ENCODE measurements at places on chromosomes 16 and 17.

GRCh38 chr17:9844153-9844552, 18.4 kb downstream of the GLP2R start:
- no peak for DNase-seq

DNA sequence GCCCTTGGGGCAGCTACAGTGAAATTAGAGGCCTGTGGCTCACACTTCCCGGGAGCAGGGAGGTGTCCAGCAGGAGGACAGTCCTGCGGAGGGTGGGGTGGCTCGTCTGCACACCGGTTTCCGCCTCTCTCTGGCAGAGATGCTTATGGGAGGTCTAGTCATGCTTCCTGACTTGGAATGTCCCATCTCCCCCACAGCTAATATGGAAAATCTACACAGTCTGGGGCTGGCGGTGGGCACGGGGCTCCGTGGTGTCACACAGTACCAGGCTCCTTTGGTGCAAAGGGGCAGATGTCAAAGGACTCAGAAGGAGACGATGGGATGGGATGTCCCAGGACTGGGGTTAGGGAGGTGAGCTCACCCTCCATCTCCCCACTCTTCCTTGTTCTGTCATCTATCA, 44.1 kb upstream of the DOC2B start:
- DNase-seq: no peak

DNA sequence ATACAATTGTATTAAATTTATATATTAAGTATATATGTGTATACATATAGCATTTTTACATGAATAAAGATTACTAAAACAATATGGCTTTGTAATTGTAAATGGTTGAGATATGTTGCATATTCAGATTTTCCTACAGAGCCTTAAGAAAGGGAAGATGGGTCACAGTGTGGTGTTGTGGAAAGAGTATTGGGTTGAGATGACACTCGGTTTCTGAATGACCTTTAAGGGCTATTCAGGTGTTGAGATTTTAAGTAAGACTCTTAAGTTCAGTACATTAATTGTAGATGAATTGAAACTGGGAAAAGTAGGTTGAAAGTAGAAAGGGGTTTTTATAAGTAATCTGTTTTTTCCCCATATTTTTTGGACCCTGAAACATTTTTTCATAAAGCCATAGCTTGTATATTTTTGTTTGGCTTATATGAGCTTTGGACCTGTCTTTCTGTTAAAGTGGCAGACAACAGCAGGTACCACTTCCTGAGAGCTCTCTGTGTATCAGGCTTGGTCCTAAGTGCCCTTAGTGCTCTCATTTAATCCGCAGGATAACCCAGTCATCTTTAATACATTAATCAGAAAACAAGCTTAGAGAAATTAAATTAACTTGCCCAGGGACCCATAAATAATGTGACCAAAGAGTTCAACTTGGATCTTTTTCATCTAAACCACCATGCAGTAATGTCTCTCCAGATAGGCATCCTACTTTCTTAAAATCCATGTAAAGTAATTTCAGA, 48.5 kb upstream of the MRC2 start:
- no peak for DNase-seq

DNA sequence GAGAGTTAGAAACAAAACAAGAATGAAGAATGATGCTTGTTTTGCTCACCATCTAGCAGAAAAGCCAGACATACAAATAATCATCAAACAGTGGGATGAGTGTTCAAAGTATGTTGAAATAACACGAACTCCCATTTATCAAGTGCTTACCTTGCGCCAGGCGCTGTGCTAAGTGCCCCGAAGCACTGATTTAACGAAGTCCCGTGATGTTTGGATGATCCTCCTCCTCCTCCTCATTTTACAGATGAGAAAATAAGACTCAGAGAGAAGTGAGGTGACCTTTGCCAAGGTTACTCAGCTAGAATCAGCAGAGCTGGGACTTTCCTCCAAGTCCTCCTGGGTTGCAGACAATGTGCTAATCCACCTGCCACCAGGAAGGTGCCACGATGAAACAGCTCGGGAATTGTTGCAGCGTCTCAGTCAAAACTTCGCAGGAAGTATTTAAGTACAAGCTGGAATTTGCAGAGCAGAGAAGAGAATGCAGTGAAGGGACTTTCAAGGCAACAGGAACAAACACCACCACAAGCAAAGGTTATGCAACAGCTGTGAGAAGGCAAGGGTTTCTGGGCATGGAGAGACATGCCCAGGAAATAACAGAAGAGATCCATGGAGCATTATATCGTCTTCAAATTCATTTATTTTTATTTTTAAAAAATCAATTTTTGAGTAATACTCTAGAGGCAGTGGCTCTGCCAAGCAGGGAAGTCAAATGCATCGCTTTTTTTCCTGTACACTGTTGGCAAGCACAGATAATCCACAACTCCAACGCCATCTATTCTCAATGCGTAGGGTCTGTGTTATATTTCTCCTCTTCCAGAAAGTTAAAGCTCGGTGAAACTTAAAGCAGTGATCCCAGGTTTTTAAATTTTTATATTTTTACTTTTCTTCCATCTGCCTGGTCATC, 11.1 kb downstream of the PRCD start:
- DNase-seq: no peak

- no peak for DNase-seq
These were observed 5.6 kb upstream of the HSBP1 start for GRCh38 chr16:83802135-83802534.

GRCh38 chr17:72588961-72589360, 468.1 kb downstream of the SOX9 start:
- DNase-seq: no peak

DNA sequence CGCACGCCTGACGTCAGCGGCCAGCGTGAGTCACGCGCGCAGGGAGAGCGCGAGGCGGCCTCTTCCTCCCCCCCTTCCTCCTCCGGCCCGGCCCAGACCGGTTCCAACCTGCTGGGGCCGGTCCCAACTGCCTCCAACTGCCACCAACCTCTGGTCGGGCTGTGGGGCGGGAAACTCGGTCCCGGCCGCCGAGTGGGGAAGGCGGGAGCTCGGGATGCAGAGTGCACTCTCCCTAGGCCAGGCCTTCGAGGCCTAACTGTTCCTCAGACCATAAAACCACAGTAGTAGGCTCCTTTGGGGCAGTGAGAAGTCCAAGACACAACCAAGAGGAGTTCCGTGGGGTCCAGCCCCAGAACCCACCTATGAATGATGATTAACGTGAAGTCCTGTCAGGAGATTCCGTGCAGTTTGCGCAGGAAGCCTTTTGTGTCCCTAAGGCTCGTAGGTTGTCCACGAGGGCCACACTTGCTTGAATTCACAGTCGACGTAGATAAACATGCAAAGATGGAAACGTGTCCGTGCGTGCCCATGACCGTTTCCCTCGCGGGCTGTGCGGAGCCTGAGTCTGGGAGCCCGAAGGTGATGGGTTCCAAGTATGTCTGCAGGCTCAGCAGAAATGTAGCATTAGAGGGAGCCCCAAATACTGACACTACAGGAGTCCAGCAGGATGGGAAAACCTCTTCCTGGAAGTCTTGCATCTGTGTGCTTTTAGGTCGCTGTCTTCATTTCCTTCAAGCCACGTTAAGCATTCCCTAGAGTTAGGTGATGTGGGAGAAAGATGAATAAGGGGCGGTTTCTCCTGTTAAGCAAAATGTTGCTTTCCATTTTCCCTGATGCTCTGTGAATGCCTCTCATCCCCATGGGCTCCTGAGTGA, 647 bp downstream of the UNK start:
- DNase-seq: peak; percentile 89

DNA sequence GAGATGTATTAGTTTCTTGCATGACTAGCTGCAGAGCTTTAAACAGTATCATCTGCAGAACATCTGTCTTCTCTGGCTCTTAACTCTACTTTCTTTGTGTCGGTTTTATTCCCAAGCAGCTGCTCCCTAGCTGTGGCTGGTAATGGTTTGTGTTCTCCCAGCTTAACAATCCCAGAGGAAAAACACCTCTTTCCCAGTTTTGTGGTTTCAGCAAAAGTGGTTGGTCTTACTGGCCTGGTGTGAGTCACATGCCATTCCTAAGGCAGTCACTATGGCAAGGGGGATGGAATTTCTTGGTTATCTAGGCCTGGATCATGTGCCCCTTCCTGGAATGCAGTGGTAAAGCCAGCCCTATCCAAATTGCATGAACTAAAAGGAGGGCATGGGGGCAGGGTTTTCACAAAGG, 27.5 kb downstream of the OMG start:
- peak; percentile 9 for DNase-seq

DNA sequence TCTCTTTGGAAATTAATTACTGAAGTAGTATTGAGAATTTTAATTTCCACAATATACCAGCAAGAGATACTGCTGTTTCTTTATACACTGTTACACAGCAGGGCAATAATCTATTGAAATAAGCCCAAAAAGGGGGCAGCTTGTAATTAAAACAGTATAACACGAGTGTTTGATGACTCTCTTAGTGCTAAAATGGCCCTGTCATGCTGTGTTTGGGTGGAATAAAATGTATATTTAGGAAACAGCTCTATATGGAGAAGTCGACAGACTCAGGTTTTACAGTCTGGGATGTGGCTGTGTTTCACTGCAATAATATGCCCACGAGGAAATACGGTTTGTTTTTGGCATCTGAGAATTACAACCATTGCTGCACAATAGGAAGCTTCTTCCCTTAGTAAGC, 537.7 kb upstream of the HSBP1 start:
- DNase-seq: no peak

DNA sequence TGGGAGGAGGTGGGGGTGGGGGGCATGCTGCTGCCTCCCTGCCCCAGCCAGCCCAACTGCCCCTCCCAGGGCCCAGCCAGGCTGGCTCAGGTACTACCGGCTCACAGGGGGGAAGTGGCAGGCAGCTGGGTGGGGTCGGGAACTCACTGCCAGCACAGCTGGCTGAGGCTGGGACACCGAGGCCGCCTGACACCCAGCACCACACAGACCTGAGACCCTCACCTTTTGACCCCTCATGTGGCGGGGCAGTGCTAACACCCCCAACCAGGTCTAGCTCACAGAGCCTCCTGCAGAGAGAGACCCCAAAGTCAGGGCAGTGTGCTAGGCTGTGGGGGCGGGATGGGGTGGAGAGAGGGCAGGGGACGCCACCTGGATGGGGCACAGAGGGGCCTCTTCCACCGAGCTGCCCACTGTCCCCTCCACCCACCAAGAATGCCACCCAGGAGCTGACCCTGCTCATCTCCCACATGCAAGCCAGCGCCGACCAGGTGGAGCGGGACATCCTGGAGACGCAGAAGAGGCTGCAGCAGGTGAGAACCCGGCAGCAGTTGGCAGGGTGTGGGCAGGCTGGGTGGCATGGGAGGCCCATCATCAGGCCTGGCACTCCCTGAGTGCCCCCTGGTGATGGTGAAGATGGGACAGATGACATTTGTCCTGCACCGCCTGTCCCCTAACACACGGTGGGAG, 3.0 kb downstream of the EVPLL start:
- no peak for DNase-seq

- DNase-seq: no peak
These were observed 25.2 kb upstream of the SLC5A11 start for GRCh38 chr16:24820522-24820921.
